ENCODE measurements at places on chromosomes 12 and 14.

GRCh38 chr12:94167071-94167755, 18.8 kb downstream of the PLXNC1 start:
- DNase-seq = no peak

DNA sequence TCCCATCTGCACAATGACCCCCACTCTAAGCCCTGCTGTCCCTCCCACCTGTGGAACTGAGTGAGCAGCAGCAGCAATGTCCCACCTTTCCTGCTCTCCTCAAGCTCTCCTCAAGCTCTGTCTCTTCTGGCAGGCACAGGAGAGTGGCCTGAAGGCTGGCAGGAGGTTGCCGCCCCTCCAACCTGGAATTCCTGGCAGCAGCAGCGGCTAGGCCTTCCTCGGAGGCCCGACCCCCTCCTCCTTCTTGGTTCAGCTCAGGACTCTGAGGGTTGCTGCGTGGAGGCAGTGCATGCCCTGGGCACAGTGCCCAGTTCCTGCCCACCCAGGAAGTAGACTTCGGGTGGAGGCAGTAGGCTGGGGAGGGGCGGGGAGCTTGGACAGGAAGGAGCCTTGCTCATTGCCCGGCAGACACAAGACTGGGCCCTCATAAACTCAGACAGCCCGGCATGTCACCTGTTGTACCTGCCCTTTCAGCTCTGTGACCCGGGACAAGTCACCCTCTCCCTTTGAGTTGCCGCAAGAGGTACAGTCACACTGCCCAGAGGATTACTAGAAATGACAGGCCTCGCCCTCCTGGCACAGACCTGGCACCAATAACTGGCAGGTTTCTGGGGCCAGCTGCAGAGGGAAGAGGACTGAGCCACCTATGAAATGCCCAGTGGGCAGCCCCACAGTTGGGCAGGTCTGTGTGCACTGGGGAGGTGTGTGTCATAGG, 2.1 kb upstream of the SERPINA1 start:
- DNase-seq = no peak

GRCh38 chr12:68080577-68080976, 79.0 kb downstream of the IFNG start:
- DNase-seq = no peak

DNA sequence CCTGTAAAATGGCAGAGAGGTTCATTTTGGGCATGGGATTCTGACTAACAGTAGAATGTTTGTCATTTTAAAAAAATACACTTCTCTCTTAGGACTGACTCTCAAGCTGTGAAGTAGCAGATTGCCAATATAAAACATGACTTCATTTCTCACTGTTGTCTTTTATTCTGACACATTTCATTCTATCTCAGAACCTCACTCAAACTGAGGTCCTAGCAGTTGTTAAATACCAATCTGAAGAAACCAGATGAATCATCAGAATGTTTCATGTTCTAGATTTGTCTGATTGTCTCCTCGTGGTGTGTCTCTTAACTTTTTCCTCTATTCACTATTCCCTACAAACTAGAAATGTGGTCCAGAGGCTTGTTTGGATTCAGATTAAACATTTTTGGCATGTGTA, 276.5 kb upstream of the NPAS3 start:
- DNase-seq = no peak

DNA sequence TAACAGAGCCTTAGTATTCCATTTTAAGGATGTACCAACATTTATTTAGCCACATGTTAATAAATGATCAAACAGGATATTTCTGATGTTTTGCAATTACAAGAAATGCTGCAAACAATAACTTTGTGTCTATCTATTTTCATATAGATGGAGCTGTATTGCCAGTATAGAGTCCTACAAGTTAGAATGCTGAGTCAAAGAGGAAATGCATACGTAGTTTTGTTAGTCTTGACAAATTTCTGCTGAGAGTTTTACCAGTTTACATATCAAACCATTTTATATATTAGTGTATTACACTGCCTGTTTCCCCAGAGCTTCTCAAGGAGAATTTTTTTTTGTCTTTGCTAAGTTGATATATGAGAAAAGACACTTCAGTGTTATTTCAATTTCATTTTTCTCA, 541.7 kb downstream of the SLC16A7 start:
- DNase-seq = no peak

DNA sequence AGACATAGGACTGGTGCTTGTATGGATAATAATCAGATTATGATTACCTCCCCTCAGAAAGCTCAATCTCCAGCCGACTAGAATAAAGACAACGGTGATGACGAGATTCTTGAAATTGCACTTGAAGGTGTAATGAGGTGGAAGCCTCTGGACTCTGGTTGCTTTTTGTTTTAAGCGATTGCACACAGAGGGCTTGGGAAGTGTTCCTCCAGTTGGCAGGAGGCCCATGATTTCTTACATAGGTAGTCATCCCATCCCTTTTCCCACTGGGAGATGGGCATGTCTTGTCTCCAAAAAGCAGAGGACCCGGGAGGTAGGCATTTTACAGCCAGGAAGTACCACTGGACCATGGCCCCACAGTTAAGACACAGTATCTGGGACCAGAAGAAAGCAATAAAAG, 165.7 kb upstream of the FKBP4 start:
- no peak for DNase-seq

DNA sequence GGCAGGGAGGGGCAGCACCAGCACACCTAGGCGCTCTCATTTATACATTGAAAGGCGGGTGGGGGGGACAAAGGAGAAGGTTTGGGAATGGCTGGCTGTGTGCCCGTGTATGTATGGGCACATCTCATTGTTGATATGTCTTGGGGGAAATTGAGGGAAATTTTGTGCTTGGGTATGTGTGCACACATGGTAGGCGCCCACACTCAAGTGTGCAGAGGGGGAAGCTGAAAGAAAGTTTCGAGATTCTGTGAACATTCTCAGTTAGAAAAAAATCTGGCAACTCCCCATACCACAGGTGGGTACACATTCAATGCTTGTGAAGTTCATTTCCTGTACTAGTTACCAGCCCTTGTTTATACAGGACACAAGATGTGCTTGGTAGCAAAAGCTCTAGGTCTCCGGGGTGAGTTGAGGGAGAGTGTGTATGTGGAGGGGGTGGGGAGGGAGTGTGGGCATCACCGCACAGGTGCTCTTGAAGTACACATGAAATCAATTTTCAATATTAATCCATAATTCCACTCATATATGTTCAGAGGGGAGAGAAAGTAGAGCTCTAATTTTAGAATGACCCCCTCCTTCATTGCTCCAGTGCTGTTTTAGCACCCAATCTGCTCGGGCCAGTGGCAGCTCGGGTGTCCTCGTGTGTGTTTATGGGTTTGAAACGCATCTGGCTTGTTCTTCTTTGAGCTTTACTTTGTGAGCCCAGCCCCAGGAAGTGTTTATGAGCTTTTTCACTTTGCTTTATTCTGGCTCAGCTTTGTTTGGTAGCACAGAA, 286.0 kb downstream of the ZFP36L1 start:
- DNase-seq = peak; percentile 56

DNA sequence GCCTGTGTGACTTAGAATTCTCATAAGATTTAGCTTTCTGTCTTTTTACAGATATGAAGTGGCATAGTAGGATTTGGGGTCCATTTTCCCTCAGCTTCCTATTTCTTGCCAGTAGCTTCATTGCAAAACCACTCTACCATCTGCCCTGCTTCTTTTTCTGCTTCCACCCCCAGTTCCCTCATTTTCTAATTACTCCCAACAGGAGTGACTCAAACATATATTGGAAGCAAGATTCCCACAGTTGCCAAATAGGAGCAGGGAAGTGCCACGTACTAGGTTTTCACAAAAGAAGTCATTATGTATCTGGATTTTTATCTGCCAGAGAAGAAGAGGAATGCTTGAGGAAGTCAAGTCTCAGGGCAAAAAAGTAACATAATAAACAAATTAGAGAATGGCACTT, 64.1 kb downstream of the ANO4 start:
- DNase-seq = no peak

GRCh38 chr12:94595152-94595551, 55.2 kb downstream of the TMCC3 start:
- no peak for DNase-seq

DNA sequence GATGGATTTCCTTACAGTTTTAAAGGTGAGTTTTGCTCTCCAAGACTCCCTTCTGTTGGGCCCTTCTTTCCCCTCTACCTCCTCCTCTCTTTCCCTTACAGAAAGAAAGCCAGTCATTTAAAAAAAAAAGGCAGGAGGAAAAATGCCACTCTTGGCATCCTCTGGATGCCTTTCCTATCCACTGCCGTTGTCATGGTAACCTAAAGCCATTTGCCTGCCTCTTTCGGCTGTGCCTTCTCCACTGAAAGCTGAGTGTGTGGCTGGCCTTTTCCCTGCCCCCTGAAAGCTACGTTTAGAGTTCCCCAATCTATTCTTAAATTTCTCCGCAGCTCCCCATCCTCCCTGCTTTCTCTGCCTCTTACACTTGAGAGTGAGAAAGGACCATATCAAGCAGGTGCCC, 67.1 kb downstream of the TUNAR start:
- DNase-seq = no peak

DNA sequence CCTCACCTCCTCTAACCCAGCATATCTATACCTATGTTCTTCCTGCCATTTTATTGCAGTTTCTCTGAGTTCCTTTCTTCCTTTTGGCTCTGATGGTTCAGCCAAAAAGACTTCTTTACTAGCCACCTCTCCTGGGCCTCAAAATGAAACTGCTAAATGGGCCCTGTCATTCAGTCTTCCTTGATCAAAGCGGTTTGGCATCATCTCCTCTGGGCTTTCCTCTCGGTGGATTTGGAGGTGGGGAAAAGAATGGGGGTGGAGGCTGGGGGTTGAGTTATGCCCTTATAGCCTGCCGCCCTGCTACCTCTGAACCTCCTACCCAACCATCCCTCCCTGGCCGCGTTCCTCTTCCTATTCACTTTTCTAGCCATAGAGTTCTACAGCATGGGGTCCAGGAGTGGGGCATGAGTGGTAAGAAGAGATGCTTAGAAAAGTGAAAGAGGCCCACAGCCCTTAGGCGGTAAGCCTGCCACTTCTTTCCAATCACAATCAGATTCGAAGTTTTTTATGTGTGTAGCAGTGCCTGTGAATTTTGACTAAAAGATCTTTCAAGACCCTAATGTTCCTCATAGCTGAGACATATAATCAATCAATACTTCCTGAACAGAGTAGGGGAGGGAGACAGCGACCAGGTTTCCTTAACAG, 2.5 kb downstream of the AJUBA start:
- DNase-seq = no peak

DNA sequence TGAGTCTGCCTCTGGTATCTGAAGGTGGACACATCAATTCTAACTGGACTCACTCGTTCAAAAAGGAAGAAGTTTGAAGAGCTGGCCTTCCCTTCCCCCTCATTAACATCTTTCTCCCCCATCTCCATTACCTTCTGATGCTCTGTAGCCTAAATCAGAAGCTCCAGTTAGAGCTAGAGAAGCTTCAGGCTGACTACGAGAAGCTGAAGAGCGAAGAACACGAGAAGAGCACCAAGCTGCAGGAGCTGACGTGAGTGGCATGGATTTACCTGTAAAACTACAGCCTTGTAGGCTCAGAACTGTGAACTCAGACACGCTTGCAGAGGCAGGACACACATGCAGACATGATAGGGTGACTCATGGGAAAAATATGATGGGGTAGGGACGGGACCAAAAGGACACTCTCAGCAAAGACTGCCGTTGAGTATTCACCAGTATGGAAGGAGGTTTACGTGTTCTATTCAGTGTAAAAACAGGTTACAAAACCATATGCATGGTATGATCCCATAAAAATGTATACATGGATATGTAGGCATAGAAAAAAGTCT, 14.3 kb upstream of the PIP4K2C start:
- no peak for DNase-seq

DNA sequence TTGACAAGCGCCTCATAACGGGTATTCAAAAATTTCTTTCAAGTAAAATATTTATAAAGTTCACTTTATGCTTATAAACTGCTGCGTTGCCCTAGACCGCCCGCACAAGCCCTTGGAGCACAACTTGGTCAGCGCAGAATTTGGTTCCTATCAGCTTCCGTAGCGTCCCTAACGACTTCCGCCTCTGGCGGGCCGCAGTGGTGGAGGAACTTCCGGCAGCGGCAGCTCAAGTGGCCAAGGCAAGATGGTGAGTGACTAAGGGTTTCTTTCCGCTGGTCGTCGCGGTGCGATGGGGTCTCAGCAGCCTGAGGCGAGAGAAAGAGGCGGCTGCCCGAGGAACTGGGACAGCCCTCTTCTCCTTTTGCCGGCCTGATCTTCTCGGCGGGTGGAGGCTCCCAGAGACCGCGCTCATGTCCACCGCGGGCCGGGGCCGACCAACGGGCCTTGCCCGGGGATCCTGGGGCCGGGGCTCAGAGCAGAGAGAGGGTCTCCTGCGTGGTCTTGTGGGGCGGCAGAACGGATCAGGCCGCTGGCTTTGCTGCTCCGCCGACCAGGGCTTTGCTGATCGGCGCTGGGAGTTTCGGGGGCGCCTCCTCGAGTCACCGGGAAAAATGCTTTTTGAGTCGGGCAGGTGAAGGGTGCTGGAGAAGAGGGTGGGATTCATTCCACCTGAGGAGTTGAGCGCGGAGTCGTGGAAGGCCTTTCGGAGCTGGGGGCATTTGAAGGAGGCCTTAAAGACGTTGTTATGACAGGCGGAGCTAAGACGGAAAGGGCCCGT, at the start of gene PSMC1:
Gene PSMC1, plus strand, starts transcription at position 200 of the 778 bp plus-strand sequence. Its CDS starts 45 bp downstream, at position 245.
- DNase-seq = peak; percentile 76

DNA sequence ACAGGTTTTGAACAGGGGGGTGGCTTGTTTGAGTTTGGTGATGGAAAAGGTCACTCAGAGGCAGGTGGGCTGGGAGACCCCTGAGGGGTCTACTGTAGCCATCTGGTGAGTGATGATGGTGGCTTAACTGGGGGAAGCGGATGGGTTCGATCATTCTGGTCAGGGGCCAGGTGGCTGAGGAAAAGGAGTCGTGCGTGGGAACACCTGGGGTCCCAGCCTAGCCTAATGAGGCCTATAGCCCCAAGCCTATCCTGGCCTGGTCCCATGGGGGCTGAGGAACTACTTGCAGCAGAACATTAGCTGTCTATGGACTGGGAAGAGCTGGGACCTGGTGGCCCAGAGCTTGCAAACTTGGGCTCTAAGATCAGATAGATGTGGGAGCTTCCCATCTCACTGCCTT, 158.4 kb upstream of the MYL2 start:
- DNase-seq = no peak

DNA sequence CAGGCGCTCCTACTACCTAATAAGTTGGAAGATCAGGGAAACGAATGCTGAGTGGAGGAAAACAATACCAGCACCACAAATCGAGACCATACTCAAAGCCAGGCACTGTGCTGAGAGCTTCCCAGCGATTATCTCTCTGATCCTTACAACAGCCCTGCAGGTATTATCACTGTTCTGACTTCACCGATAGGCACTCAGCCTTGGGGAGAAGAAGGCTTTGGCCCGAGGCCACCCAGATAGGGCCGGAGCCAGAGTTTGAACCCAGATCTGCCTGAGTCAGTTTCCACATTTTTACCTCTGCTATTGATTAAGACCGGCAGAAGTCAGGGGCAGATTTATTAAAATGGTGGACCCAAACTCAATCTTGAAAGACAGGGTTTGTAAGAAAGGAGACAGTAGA, 4.9 kb downstream of the SVOP start:
- DNase-seq = no peak

DNA sequence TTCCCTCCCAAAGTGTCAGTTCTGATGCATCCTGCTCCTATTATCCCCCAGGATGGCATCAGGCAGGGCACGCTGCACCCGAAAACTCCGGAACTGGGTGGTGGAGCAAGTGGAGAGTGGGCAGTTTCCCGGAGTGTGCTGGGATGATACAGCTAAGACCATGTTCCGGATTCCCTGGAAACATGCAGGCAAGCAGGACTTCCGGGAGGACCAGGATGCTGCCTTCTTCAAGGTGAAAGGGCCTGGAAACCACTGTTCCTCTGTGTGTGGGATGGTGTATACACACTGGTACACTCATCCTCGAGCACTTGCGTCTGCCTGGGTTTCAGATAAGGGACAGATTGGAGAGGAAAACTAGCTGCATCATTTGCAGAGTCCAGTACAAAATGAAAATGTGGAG, 1.0 kb downstream of the IRF9 start:
- DNase-seq = no peak

Measured in germinal center (tissue), 1 donor.